LNCaP clone FGC (cell line): ENCODE measurements at places on chromosomes 7 and 10.
A peak's percentile ranks its signal among the peaks of the same experiment; 100 is the strongest.

GRCh38 chr7:117654780-117655179, 175.0 kb downstream of the CFTR start:
- no peak for DNase-seq

- no peak for DNase-seq
Observed at GRCh38 chr10:116567335-116567734, 21.6 kb downstream of the PNLIP start.

DNA sequence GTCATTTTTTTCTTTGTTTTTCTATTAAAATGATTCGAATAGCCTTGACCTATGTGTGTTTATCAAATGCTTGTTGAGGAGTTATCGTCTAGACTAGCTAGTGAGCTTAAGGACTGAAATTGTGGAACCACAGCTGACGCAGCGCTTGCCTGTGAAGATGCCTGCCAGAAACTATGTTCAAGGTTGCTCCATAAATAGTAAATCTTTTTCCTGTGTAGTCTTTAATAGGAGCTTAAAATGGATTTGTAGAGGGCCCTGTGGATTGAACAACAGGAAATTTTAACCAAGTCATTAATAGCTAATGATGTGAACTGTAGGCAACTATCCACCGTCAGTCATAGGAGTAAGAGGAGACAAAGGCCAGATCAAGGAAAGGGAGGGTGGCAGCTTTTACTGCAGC, 145.1 kb downstream of the GNAI1 start:
- DNase-seq = peak; percentile 82

GRCh38 chr10:130243015-130243414, 106.8 kb downstream of the GLRX3 start:
- no peak for DNase-seq

DNA sequence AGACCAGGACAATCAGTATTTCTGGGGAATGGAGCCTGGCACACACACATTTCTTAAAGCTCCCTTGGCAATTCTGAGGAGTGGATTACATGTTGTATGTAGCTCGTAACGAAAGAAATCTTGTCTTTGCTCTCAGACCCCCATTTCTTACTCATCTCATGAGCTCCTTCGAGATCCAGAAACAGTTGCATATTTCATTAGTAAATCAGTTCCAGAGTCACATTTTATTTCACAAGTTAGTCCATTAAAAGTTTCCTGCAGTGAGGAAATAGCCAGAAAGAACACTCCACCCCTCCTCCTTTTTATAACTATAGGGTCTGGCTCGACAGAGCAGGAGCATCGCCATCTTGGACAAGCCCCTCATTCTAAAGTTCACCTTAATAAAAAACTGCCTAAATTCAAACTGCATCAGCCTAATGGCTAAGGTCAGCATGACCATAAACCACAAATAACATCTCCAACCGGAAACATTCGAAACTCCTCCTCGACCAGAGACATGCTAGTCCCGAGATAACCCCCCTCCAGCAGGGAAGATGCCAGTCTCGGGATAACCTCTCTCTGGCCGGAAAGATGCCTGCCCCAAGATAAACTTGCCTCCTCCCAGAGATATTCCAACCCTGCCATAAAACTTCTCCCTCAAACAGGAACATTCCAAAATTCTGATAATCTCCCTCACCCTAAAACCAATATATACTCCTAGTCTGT, 7.4 kb downstream of the EGFR start:
- no peak for DNase-seq

GRCh38 chr7:34655384-34655783, 2.6 kb upstream of the NPSR1 start:
- no peak for DNase-seq

GRCh38 chr10:68106656-68107055, 2.6 kb upstream of the MYPN start:
- DNase-seq = peak; percentile 81

- no peak for DNase-seq
Observed at GRCh38 chr10:33382216-33382600, 47.7 kb upstream of the NRP1 start.

DNA sequence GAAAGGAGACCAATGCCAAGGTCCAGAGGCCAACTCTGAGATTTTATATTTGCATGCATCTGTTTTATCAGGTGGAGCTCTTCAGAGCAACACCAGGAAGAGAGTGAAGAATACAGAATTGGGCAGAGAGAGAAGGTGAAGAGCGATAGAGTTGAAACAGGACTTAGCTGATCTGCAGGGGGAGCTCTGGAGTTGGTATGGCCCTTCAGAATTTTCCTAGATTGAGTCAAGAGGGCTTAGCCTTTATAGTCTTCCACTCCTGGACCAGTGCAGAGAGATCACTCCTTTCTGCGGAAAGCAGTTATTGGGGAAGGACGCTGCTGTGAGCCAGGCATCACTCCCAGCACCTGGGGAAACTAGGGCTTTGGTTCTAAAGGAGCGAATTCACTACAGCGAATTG, 105.0 kb upstream of the DGKB start:
- DNase-seq = no peak

GRCh38 chr10:132133005-132133404, 53.7 kb upstream of the DPYSL4 start:
- peak; percentile 26 for DNase-seq

- no peak for DNase-seq
Observed at GRCh38 chr10:123068087-123068853, 59.5 kb downstream of the ACADSB start.

DNA sequence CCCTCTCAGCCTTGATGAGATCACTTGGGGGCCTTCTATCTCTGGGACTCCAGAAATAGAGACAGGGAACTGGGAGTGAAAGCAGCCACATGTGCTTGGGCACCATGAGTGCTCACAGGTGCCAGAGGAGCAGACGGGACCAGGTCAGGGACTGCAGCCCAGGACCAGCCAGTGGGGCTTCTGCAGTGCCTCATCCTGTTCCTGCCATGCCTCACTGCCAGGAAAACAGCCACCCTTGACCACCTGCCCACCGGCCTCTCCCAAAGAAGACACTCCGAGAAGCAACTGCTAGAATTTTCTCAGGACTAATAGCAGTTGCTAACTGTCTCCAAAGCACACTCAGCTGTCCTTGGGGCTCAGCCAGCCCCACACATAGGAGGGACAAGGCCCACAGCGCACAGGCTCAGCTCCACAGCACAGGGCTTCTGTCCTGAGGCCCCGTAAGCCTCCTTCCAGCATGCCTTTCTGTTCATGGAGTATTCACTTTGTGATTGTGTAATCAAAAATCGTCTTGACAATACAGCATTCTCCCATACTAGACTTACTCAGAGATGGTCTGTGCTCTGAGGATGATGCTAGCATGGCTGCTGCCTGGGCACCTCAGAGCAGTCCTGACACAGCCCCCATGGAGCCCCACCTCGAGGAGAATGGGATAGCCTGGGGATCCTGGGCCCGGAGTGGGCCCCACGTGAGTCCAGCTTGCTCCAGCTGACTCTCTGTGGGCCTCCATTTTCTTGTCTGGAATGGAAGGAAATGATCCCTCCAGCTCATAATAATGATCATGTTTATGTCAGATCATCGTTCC, 115.7 kb upstream of the RET start:
- no peak for DNase-seq

- no peak for DNase-seq
Observed at GRCh38 chr7:159209429-159209828, 64.8 kb upstream of the VIPR2 start.

GRCh38 chr10:77496941-77497420, 140.6 kb downstream of the KCNMA1 start:
- DNase-seq = no peak

- no peak for DNase-seq
Observed at GRCh38 chr10:52387744-52388143, 73.7 kb downstream of the DKK1 start.

- no peak for DNase-seq
Observed at GRCh38 chr10:29496341-29497162, 138.2 kb downstream of the SVIL start.

DNA sequence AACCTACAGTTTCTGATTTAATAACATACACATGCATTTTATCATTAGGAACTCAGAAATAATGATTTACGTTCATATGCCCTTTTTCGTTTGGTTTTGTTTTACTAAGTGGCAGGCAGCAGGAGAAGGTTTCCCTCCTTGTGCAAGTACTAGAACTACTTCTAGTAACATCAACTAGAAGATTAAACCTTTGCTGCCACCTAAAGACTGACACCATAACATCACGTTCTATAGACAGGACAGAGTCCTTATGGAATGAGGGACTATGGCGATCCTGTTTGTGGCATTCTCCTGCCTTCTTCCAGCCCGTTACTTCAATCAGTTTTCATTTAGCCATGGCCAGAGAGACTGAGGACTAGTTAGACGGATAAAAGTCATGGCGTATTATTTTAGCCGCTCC, 53.2 kb downstream of the GAD2 start:
- peak; percentile 32 for DNase-seq

DNA sequence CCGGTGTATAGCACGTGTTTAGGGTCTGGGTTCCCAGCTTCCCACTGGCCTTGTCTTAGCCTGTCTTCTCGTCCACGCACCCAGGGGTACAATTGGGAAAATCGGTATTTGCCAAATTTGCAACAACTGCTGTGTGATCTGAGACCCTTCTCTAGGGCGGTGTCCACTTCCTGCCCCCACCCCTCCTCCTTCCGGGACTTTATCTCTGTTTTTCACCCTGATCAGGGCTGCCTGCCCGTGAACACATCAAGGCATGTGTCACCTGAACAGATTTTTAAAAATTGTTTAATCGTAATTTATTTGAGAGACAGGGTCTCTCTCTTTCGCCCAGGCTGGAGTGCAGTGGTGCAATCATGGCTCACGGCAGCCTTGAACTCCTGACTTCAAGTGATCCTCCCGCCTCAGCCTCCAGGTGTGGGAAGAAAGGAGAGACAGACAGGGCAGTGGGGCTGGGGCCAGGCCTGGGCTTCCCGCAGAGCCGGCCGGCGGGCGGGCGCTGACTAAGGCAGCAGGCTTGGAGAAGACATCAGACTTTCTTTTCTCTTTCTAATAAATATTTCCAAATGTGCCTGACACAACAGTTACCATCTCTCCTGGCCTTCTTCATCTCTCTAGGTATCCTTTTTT, 27.5 kb downstream of the ELFN1 start:
- DNase-seq = no peak

DNA sequence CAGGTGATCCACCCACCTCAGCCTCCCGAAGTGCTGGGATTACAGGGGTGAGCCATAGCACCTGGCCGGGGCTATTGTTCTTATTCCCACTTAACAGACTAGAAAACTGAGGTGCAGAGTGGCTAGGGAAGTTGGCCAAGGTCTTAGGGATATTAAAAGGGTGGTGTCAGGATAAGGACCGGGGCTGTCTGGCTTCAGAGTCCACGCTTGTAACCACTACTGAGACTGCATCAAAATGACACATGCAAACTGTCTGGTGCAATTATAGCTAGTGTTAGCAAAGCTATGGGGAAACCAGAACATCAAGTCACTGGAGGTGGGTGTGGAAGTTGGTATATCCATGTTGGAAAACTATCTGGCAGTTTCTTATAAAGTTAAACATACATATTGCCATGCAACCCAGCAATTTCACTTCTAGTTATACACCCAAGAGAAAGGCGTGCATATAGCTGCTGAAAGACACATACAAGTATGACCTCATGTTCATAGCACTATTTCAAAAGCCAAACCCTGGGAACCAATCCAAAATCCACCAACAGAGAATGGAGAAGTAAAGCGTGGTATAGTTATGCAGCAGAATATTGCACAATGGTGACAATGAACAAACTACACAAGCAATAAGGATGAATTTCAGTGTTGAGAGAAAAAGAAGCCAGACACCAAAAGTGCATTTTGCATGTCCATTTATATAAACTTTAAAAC, 33.9 kb upstream of the EEPD1 start:
- no peak for DNase-seq

GRCh38 chr7:87000344-87000743, 59.1 kb downstream of the ELAPOR2 start:
- DNase-seq = no peak

DNA sequence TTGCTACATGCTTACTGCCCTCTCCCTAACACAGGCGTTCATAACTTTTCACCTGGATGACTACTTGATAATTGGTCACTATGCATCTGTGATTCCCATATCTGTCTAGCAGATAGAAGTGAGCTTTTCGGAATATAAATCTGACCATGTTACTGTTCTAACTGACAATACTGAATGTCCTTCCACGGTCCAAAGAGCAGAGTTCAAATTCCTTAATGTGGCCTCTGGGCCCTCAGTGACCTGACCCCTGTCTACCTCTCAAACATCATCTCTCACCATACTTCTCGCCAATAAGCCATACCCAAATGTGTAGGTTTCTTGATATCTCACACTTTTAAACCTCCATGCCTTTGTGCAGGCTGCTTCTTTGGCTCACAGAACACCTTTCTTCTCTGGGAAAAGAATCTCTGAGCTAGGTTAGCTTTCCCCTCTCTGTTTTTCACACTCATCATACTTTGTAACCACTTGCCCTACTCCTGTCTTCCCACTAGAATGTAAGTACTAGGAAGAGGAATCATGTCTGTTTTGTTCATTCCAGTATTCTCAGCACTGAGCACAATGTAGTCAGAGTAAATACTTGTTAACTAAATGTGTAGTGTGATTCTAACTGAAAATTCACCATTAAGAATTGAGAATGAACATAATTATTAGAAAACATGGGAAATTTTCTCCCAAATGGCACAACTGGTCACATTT, 39.2 kb upstream of the LRRC17 start:
- DNase-seq = no peak

- DNase-seq = no peak
Observed at GRCh38 chr7:80097756-80098155, 36.9 kb upstream of the GNAI1 start.

GRCh38 chr10:129704786-129705525, 237.9 kb downstream of the MGMT start:
- no peak for DNase-seq

- no peak for DNase-seq
Observed at GRCh38 chr7:144027974-144028373, 20.8 kb upstream of the OR2A5 start.

DNA sequence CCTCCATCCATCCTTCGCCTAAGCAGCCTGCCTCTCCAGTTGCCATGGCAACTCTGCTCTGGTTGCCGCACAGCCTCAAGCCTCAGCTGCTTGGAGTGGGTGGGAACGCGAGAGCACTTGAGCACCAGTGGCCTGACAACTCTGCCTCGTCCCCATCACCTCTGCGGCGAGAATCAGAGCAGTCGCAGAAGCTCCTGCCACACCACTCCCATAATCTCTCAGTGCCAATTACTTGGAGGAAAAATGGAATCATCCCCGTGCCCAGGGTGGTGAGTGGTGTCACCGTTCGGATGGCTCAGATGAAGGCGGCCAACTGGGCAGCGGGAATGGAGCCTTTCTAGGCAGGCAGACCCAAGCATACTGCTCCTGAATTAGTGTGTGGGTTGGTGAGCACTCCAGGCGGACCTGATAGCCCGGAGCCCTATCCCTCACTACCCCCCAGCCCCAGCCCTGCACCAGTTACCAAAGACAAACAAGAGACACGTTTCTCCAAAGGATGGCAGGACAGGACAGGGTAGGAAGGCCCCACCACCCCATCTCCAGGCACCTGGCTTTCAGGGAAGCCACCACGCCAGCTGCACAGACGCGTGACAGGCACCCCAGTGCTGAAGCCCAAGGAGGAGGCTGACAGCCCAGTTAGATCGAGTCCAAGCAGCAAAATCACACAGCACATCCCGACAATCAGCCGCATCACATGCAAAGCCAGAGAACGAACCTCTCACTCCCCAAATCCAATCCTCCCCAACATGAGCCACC, 335.4 kb downstream of the PTPRN2 start:
- DNase-seq = no peak

- DNase-seq = no peak
Observed at GRCh38 chr10:86349474-86349873, 17.1 kb downstream of the GRID1 start.

- no peak for DNase-seq
Observed at GRCh38 chr10:14723052-14723689, 51.5 kb downstream of the FAM107B start.

- DNase-seq = no peak
Observed at GRCh38 chr10:70902661-70903261, 14.4 kb upstream of the PCBD1 start.
